ENCODE measurements at places on chromosomes 4 and X. TPM values are rescaled to one million over a fixed set of nuclear protein-coding genes. Genes with fewer than 3 reads are reported as not detected.

GPR78 gene
- total RNA-seq = 0.26 TPM

PRR32 gene
- not detected for total RNA-seq

UTP3 gene
- 18.0 TPM for total RNA-seq

NUP62CL gene
- total RNA-seq = not detected

CXorf51B gene
- total RNA-seq = not detected

AFM gene
- total RNA-seq = not detected

HOPX gene
- 2.2 TPM for total RNA-seq

AMOT gene
- 6.9 TPM for total RNA-seq

SRD5A3 gene
- total RNA-seq = 3.4 TPM

All from epithelial cell of alveolus of lung (primary cell).